ENCODE measurements at places on chromosomes 16 and 17.

- DNase-seq: peak; percentile 77
Measured at GRCh38 chr17:42132941-42133340, 10.3 kb downstream of the HSPB9 start.

- no peak for DNase-seq
Measured at GRCh38 chr17:9553596-9553995, 22.0 kb downstream of the STX8 start.

- no peak for DNase-seq
Measured at GRCh38 chr17:83136931-83137330, 57.5 kb downstream of the METRNL start.

- DNase-seq: no peak
Measured at GRCh38 chr16:10780628-10781027, 37.0 kb downstream of the NUBP1 start.

DNA sequence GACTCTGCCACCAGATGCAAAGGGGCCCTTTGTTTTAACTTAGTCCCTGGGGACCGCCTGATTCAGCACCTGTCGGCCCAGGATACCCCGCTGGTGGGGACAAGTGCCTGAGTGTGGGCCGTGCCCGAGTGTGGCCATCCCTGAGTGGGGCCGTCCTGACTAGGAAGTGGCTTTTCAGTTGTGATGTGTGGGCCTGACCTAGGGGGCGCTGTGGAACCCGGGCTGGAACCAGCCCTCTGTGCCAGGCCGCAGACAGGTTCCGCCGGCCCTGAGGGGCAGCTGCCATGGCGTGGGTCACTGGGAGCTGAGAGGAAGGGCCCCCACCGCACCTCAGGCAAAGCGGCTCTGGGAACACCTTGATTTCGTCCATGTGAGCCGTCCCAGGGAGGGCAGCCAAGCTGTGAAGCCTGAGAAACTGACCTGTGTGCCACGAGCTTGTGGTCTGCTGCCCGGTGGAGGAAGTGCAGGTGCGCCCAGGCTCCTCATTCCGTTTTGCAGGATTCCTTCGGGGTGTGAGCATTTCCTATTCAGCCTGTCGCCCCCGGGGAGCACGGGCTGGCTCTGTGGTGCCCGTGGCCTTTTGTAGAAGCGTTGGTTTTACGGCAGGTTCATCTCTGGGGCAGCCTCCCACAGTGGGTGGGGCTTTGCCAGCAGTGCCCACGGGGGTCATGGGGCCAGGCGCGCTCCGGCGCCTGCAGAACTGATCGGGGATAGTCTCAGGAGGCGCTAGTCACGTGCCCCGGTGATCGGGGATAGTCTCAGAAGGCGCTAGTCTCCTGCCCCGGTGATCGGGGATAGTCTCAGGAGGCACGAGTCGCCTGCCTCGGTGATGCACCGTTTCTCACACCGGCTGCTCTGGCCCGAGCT is 5.3 kb downstream of the RPL13 start:
- DNase-seq: peak; percentile 72

DNA sequence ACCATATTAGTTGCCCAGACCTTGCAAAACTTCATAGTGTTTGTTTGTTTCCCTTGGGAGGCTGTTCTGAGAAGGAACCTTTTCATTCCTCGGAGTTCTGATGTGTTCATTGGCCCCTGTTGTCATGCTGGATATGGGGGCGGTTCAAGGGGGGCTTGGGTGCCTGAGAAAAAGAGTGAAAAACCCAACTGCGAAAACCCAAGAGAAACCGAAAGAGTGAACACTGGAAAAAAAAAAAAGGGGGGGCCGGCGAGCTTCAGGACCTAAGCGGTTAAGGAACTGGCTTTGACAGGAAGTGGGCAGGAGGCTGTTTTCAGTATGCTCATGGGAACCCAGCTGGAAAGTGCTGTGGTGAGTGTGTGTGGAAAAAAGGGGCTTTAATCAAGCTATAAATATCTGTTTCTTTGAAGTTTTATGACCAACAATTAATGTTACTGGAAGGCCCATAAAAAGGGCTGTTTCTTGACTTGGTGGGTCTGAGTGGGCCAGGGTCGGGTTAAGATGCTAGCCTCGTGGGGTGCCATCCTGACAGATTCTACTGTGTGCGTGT is 510.7 kb downstream of the MAF start:
- DNase-seq: peak; percentile 99

- DNase-seq: no peak
Measured at GRCh38 chr16:50812876-50813466, 71.1 kb downstream of the CYLD start.

DNA sequence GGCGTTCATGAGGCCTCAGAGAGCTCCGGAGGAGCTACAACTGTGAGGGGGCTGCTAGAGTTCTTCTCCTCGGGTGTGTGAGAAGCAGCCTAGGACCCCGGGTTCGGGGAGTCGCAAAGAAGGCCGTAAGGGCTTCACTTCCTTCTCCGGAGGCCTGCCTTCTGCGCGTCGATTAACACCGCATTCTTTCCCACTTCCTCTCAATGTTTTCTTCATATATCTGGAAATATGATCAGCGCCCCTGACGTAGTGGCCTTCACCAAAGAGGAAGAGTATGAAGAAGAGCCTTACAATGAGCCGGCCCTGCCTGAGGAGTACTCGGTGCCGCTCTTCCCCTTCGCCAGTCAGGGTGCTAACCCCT is 449 bp downstream of the SMCR8 start:
- DNase-seq: peak; percentile 68

DNA sequence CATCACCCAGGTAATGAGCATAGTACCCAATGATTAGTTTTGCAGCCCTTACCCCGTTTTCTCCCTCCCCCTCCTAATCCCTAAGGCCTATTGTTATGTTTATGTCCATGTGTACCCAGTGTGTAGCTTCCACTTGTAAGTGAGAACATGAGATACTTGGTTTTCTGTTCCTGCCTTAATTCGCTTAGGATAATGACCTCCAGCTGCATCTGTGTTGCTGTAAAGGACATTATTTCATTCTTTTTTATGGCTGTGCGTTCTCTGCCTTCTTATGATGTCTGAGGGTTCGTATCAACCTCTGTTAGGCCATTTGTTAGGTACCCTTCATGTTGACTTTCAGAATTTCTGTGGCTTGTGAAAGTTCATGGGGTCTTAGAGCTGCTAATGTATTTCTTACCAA is 31.0 kb downstream of the CTCF start:
- no peak for DNase-seq

- no peak for DNase-seq
Measured at GRCh38 chr16:62831235-62831850, 795.1 kb upstream of the CDH8 start.

DNA sequence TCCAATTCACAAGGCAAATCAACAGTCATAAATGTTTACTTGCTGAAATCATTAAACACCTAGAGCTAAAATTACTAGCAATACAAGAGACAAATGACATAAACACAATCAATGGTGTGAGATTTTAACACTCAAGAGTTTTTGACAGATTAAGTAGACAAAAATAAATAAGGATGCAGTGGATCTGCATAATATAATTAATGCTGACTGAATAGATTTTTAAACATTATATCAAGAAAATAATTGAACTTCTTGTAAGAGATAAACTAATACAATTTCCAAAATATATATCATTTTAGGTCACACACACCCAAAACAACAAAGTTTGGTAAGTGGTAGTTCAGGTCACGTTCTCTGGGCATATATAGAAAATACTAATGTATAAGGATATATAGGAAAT is 322.6 kb upstream of the XYLT1 start:
- DNase-seq: no peak

- peak; percentile 30 for DNase-seq
Measured at GRCh38 chr16:68368301-68368888, 57.6 kb downstream of the PRMT7 start.

All from common myeloid progenitor, CD34-positive (primary cell).